RPMI7951 (cell line): ENCODE measurements at places on chromosomes 1 and 21.

DNA sequence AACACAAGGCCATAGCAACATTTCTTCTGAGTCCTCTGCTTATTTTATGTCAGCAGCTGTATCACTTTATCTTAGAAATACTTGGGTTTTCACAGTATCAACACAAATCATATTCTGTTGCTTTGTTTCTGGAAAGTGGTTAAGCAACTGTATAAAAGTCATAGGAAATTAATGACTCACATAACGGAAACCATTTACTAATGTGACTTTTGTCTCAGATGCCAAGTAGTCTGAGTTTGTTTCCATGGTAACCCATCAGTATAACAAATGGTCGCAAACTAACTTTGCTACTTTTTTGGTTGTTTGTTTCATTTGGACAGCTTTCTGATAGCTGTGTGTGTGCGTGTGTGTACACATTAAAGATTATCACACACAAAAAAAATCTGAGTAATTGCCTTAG lies 31.1 kb downstream of the EEIG2 start:
- peak; percentile 94 for DNase-seq

- peak; percentile 10 for DNase-seq
Observed at GRCh38 chr1:163361123-163361934, 39.6 kb downstream of the NUF2 start.

GRCh38 chr1:247829656-247830055 lies 5.7 kb upstream of the OR14A16 start:
- peak; percentile 17 for DNase-seq

DNA sequence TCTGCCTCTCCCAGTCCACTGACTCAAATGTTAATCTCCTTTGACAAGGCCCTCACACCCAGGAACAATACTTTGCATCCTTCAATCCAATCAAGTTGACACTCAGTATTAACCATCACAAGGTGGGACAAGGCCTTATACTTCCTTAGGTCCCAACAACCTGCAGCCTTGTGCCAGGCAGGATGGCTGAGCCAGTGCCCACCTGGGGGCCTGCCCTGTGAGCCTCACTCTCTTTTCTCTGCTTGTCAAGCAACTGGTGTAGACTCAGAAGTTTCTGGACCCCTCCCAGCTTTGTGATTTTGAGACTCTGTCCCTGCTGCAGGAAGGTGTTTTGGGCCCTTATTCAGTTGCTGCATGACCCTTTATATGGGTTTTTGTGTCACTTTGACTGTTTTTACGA lies 310.0 kb upstream of the C1orf174 start:
- DNase-seq: no peak

- peak; percentile 66 for DNase-seq
Observed at GRCh38 chr1:91891969-91892368, 6.0 kb upstream of the TGFBR3 start.

- peak; percentile 35 for DNase-seq
Observed at GRCh38 chr1:194024659-194025058, 838.2 kb upstream of the B3GALT2 start.

DNA sequence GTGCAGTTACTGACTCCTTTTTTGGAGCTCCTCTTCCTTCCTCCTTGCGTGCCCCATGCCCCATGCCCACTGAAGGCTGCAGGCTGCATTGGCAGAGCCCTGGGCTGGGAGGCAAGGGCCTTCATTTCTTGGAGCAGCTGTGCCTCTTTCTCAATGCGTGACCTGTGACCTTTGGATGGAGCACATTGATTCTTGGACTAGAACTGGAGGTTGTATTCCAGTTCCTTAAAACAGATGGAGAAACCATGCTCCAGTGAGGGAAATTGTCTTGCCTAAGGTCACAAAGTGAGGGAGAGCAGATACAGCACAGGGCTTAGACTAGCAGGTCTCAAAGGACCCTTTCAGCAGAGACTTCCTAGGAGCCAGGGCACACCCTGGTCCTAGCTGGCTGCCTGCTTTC lies 9.0 kb downstream of the TMEM269 start:
- no peak for DNase-seq

GRCh38 chr1:101388904-101389546 lies 152.2 kb downstream of the S1PR1 start:
- peak; percentile 4 for DNase-seq

GRCh38 chr1:240149484-240150094 lies 57.9 kb downstream of the FMN2 start:
- peak; percentile 32 for DNase-seq

DNA sequence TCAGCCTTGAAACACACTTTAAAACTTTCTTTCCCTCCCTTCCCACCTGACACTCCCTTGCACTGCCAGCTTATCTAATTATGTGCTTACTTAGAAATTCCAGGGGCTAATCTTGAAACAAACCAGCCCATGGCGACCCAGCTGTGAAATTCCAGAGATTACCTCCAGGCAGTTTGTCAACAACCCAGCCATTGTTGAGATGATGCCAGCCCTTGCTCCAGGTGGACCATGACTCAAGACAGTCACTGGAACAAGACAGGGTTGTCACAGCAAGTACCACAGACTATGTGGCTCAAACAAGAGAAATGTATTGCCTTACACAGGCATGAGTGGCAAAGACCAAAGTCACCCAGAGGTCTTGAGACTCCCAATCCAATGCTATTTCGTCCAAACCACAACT lies 7.9 kb downstream of the FYB2 start:
- peak; percentile 14 for DNase-seq

DNA sequence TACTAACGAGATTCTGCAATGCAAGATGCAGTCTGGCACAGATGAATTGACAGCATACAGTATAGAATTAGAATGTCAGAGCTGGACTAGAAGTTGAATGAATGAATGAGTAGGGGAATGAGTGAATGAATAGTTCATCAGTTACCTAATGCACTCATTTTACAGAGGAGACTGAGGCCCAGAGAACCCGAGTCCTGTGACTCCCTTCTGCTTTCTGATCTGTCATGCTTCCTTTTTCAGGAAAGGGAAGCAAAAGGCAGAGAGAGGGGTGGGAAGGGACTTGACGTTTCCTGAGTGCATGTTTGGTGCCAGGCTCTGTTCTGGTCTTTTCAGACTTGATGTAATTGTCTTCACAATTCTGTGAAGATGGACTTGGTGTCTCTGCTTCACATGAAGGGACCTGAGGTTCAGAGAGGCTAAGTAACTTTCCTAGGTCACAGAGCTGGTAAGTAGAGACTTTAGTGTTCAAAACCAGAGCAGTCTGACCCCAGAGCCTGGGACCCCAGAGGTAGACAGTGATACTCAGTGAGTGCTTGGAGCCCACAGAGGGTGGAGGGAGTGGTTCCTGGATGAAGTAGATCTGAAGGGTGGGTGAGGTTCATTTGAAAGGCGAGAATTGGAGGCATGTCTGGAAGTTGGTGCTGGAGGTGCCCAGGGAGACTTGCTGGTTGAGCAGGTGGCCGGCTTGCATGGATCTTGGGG lies 8.0 kb upstream of the MEX3A start:
- DNase-seq: no peak

DNA sequence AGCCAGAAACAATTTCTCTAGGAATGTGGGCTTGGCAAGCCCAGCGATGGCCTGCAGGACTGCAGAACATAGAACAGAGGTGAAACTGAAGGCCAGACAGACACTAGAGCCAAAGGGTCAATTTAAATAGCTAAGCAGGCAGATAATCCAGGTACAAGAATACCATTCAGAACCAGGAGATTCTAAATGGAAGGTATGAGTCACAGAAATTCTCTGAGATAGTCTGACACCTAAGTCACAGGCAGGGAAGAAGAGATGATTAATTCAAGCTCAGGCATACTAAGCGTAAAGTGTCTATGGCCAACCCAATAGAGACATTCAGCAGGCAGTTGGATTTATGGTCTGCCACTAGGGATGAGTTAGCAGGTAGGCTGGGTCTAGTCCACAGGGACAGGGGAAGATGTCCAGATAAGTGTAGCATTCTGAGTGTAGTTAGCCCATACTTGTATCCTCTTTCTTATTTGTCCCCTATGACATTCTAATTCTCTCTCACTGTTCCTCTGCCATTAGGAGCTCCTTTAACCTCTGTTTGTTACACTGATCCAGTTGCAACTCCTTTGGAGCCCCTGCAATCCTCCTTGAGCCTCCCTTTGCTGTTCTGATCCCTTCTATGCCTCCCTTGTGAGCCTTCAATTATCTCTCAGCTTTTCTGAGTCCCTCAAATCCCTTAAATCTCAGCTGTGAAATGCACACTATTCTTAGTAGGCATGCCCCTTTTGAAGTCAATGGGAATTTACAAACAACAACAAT lies 383.8 kb downstream of the LMO4 start:
- DNase-seq: no peak

- DNase-seq: peak; percentile 46
Observed at GRCh38 chr1:219790834-219791615, 137.3 kb downstream of the SLC30A10 start.

DNA sequence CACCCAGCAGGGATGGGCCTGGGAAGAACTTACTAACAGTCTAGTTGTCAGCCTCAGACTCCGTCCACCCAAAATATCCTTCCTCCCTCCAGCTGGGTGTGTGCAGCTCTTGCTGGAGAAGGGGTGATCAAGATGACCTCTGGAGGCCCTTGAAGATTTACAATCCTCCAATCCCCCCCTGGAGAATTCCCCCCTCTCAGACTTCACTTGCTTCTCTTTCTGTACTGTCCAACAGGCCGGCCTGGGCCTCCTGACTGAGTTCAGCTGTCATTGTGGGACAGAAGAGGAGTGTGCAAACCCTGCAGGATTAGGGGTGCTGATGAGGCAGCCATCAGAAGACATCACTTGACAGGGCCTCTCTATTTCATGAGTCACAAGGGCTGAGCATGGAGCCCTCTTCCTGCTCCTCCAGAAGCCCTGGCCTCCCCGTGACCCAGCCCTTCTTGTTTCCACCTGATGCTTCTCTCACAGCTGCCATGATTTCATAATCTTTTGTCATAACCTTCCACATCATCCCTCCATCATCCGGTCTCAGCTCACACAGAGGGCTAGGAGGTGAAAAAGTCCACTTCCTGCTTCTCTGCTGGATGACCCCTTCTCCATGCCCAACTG lies 17.5 kb upstream of the IGFN1 start:
- DNase-seq: peak; percentile 28

DNA sequence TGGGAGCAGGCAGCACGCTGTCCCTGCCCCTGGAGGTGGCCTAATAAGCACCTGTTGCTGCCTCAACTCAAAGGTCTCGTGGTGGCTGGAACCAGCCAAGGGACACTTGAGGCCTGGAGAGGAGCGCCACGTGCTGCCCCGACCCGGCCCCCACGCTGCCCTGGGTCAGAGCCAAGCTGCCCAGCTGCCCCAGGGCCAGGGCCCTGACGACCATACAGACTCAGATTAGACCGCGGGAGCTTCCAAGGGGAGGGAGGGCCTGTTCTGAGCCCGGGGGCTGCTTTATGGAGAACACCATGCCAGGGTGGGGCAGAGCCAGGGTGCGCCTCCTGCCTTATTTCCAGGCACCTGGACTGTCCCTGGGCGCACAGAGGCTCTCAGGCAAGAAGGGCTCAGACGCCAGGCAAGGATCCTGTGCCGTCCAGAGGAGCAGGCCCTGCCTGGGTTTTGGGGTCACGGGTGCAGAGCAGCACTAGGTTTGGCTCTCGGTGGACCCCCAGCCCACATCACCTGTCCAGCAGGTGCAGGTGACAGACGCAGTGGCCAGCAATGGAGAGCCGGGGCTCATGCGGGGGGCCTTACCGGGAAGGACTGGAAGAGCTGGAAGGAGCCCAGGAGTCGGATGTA lies 18.6 kb downstream of the KRTAP10-1 start:
- no peak for DNase-seq

DNA sequence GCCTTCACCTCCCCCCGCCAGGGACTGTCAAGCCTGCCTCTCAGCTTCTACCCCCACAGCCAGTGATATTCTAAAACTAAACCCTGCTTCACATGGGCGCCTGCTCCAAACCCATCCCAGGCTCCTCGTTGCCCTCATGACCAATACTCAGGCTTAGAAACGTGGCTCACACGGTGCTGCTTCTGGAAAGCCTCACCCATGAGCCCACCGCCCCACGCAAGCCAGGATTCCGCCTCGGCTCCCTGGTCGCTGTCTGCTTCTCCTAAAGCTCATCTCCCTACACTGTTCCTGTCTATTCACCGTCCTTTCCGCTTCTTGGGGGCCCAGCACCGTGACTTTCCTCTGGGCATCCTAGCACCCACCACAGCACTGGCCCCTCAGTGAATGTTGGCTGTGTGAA lies 72.5 kb downstream of the NID1 start:
- no peak for DNase-seq
